Activated naive CD8-positive, alpha-beta T cell treated with anti-CD3 and anti-CD28 coated beads for 36 hours (primary cell): ENCODE measurements at places on chromosomes 12 and 14. TPM values are rescaled to one million over a fixed set of nuclear protein-coding genes. Genes with fewer than 3 reads are reported as not detected.

MGP gene
- total RNA-seq, result not detected

IL31 gene
- not detected for total RNA-seq

RNASE1 gene
- total RNA-seq, result not detected

ACRBP gene
- total RNA-seq, result 1.2 TPM

PPFIA2 gene
- 0.42 TPM for total RNA-seq

SYNE3 gene
- total RNA-seq, result 38.0 TPM

TULP3 gene
- total RNA-seq, result 5.6 TPM

HPD gene
- not detected for total RNA-seq

ANP32D gene
- total RNA-seq, result not detected

SPRYD4 gene
- 3.4 TPM for total RNA-seq

PTGDR gene
- total RNA-seq, result not detected

CMTM5 gene
- not detected for total RNA-seq

CLEC6A gene
- total RNA-seq, result not detected

GDF11 gene
- total RNA-seq, result 12.9 TPM

SIX1 gene
- not detected for total RNA-seq

ACSS3 gene
- not detected for total RNA-seq

EFS gene
- not detected for total RNA-seq

ST8SIA1 gene
- total RNA-seq, result 0.49 TPM

KRT75 gene
- total RNA-seq, result not detected

DBX2 gene
- not detected for total RNA-seq
